NCI-H1105 treated with DMSO at 0.1 percent for 48 hours (cell line): ENCODE measurements at places on chromosomes 13 and 19.
A peak's percentile ranks its signal among the peaks of the same experiment; 100 is the strongest.

DNA sequence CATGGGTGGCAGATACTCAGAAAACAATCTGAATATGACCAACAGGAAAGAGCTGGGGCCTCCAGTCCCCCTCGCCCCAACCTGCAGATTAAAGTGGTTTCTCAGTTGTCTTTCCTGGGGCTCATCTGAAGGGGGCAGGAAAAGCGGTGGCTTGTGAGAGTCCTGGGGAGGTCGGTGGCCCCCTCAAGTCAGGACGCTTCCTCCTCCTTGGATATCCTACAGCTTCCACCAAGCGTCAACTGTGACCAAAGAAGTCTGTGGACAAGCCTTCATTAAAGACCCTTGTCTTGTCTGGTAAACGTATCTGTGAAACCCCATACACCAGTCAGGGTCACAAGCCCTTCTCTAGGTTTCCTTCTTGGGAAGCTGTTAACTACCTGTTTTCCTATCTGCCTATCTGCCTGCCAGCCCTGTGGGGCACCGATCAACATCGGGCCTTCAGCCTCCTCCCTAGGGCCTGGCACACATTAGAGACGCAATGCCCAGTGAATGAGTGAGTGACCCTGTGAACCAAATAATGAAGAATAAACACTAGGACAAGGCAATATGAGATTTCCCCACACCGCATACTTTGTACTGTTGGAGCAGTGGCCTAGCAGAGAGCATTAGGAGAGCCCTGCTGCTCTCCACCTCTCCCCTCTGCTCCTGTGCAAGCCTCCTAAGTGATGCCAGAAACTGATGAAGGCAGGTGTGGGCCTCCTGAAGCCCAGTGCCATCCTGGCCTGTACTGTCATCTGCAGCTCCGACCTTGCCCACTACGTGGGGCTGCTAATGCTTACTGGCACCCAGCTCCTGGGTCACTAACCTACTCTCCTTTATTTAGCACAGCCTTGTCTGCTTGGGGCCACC, 1317.8 kb downstream of the UQCRFS1 start:
- DNase-seq = no peak

DNA sequence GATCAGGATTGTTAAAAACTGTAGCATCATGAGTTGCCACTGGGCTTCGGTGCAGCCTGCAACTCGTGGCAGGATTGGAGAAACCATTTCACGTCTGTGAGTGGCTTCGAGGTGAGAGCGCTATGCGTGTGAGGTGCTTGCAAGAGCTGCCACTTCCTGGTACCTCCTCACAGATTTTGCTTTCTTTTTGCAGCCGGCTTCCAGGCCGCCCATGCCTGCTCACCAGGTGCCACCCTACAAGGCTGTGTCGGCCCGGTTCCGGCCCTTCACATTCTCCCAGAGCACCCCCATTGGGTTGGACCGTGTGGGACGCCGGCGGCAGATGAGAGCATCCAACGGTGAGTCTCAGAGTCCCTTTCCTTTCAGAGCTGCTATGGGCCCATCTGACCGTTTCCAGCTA, 57.9 kb upstream of the C1QTNF9 start:
- DNase-seq = no peak

DNA sequence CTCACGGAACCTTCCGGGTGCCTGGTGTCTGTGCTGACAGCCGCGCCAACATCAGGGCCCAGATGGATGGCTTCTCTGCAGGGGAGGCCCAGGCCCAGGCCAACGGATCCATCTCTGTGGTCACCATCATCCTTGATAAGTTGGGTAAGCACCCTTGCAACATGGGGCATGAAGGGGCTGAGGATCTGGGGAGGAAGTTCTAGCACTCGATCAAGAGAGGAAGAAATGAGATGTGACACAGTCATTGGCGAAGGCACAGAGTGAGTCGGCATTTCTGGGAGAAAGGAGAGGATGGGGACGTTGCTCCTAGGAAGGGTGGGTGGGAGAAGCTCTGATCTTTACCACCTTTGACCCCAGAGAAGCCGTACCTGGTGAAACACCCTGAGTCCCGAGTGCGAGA, 4.4 kb downstream of the CILP2 start:
- no peak for DNase-seq

DNA sequence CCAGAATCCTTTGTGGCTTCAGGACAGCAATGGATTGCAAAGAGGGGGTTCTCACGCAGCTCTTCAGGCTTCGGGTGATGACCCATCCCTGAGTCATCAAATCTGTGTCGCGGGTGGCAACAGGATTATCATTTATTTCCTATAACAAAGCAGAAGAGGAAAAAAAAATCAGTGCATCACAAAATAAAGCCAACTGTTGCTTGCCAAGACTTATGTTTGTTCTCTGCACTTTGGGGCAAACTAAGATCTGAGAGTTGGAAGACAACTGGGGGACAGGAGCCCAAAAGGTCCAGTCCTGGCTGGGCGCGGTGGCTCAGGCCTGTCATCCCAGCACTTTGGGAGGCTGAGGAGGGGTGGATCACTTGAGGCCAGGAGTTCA, 6.4 kb downstream of the GNA15 start:
- DNase-seq = no peak

DNA sequence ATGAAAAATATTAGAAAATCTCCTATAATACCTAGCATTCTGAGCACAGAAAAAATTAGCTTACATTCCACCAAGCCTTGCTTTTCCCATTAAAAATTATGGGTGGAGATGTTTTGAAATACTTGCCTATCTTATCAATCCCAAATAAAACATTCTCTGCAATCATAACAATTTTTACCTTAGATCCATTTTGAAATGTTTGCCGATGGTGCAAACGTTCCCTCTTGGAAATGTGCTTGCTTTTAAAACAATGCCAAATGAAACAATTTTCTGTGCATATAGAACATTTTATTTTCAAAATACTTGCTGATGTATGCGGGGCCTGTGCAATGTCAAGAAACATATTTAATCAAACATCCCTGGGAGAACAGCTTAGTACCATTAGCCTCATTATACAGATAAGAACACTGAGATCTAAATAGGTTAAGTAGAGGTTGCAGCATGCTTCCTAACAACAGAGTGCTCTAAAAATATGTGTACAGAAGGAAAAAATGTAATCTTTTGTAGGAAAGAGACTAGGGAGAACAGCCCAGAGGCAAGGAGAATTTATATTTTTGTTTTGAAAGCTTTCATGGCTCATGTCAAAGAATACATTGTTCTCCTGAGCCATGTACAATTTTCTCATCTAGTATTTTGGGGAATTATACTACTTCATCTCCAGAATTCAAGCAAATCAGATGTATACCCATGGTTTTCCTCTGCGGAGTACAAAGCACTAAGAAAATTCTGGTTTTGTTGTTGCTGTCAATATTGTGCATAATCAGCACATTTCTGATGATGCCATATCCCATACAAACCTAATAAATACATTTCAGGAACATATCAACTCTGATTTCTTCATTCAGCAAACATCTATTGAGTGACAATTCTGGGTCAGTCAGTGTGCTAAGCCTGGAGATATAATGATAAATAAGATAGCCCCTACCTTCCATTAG, 25.9 kb upstream of the FNDC3A start:
- DNase-seq = no peak

DNA sequence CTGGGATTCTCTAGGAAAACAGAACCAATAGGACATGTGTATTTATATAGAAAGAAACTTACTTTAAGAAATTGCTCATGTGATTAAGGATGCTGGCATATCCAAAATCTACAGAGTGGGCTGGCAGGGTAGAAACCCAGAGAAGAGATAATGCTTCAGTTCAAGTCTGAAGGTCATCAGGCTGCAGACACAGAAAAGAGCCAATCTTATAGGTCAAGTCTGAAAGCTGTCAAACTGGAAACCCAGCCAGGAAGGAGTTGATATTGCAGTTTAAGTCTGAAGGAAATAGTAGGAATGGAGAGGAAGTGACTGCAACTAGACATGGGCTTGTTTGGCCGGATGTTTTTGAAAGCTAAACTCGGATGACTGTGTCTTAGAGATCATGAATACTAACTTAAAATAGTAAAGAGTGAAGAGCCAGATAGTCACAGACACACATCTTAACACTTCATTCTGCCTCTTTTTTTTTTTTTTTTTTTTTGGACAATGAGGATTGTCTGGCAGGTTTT, 125.3 kb upstream of the GPC6 start:
- DNase-seq = no peak

GRCh38 chr13:27708325-27708724, 84.0 kb upstream of the GSX1 start:
- DNase-seq = no peak

DNA sequence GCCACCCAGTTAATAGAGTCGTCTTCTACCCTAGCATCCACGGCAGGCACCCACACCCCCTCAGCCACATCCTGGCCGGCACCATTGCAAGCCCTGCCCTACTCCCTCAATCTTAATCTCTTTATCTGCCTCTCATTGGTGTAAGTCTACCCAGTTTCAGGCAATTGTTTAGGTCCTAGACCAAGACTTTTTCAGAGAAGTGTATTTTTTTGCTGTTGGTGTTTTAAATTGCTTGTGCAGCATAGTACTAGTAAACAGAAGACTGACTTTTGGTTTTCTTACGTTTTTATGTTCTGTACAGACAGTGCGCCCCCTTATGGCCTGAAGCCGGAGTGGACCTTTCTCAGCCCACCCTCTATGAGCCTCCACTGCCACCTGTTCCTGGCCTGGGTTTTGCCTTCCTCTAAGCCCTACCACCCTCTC, 2.3 kb upstream of the LCP1 start:
- DNase-seq = no peak

- no peak for DNase-seq
These were observed 2.9 kb upstream of the TCF3 start for GRCh38 chr19:1655131-1655981.

DNA sequence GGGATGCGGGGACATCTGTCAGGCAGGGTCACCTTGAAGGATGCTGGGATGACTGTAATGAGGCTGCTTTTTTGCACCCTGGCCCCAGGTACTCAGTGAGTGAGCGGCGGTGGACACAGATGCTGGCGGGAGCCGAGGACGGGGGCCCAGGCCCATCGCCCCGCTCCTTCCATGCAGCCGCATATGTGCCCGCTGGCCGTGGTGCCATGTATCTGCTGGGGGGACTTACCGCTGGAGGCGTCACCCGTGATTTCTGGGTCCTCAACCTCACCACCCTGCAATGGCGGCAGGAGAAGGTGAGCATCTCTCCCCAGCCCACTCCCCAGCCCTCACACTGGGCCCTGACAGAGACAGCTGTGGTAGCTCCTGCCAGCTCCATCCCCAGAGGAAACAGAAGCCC, 31.3 kb downstream of the MEGF8 start:
- no peak for DNase-seq

- DNase-seq = no peak
These were observed 29.6 kb upstream of the RCBTB2 start for GRCh38 chr13:48562296-48563066.

- no peak for DNase-seq
These were observed 15.2 kb downstream of the ZSCAN5C start for GRCh38 chr19:56217039-56217949.

GRCh38 chr19:49491804-49492572, 4.2 kb upstream of the RPS11 start:
- no peak for DNase-seq

DNA sequence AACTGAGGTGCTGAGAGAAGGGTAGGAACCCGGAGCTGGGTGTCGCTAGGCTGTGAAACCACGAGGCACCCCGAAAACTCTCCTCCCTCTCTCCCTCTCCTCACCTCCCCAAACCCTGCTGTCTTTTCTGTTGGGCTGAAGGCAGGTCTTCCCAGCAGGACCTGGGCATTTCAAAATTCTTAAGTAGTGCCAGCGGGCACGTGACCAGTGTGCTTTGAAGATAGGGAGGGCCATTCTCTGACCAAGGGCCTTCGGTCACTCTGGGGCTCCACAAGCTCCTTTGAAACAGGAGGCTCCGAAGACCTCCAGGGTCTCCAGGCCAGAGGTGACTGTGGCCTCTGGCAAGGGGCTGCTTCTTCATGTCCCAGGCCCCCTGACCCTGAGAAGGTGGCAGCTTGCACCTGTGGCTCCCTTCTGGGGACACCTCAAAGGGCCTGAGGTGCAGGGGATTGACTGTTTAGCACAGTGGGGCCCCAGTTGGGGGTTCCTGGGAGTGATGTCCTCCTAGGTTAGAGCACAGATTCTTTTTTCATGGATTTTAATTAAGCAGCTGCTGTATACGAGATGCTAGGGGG, 48.3 kb downstream of the DNM2 start:
- no peak for DNase-seq

GRCh38 chr13:99472122-99472440, 29.2 kb upstream of the TM9SF2 start:
- no peak for DNase-seq

DNA sequence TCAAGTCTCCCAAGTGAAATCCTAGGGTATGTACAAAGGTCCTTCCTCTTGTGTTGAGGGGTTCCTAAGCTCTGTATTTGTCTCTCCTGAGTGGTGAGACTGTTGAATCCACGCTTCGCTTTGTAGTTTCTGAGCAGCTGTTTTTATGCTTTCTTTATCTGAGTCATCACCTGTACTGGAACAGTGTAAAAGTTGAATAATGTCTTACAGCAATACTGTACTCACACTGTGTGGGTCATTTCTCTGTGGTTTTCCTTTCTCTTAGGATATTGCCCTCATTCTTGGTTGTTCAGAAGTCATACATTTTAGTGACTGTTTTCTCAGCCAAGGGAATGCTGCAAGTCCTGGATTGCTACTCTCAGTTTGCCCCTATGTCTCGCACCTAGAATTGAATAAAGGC, 1596.6 kb downstream of the SLITRK5 start:
- no peak for DNase-seq

DNA sequence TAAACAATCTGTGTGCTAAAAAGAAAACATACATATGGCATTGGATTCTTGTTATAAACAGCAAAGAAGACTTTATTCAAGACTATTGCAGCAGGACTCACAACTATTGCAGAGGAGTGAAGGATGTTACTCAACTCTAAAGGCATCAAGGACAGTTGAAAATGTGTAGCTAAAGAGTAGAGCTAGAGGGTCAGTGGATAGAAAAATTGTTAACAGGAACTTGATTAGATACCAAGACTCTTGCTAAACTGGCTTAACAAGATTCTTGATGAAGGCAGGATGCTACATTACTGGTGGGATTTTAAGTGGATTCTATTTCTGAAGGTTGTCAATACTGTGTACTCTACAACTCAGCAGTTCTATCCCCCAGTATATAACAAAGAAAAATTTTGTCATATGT, 1183.3 kb downstream of the SLITRK1 start:
- no peak for DNase-seq

GRCh38 chr19:16398530-16399249, 73.1 kb downstream of the EPS15L1 start:
- peak; percentile 35 for DNase-seq

DNA sequence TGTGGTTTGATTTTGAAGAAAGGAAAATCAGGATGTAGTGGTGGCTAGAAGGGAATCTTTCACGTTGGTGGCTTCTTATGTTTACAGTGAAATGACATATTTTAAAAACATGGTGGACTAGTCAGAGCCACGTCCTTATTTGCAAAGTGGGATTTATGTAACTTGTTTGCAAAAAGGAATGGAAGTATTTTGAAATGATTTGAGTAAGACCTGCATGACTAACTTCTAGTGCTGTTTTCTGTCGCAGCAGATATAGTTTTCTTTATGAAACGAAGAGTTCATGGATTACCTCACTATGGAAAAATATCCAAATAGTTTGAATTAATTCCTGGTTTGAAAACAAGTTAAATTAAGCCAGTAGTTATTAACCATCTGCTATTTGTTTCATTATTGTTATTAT, 476.5 kb downstream of the MYO16 start:
- DNase-seq = no peak
